ENCODE measurements at places on chromosomes 16 and 17.

DNA sequence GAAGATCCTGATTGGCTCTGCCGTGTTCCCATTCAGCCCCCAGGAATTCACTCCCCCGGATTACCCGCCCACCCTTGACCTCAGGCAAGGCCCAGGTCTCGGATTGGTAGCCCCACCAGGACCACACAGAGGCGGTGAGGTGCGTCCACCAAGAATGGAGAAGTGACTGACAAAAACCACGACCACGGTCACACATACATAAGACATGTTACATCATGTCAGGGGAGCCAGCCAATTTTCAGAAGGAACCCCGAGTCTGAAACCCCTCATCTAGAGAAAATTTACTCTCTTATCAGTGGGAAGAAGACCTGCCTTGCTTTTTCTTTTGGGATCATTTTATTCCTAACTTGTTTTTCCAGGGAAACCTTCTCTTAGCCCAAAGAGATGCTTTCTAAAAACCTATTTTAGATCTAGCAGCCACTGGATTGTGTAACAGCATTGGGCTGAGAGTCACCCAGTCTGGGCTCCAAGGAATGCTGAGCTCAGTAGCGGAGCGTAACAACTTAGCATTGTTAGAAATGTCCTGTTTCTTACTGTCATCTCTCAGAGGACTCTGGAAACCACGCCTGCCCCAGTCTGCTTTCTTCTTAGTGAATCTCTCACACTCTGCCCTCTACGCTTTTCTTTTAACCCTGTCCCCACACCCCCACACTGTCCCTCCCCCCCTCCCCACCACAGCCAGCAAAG lies 164.1 kb downstream of the CMIP start:
- DNase-seq: no peak

- DNase-seq: no peak
These were observed 5.8 kb upstream of the MEIOB start for GRCh38 chr16:1877804-1878203.

DNA sequence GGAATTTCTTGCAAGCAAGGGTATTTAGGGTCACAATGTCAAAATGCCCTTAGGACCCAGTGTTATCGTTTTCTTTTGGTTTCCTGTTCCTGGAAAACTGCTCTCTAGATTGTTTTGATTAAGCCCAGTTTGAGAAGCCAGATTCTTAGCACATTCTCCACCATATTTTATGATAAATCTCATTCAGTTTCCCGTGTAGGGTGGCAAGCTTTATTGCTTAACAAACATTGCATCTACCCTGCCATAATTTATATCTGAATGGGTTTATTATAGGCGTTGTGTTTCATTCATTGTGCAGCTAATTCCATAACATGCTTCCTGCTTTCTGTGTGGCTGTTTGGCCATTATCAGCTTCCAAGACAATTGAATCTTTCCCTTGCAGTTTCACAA lies 389.1 kb upstream of the DYNLRB2 start:
- DNase-seq: no peak

DNA sequence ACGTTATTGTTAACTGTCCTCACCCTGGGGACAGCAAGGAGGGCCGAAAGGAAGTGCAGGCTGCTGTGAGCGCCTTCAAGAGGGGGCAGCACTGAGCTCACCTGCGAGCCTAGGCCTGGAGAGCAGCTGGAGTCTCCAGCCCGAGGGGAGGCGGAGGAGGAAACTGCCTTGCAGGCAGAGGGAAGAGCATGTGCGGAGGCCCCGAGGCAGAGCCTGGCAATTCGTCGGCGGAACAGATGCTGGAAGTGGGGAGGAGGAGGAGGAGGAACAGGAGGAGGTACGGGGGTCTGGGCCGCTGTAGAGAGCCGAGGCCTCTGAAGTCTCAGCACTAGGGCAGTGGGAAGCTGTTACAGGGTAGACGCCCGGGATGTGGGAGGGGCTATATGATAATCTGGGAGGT lies 49.6 kb upstream of the PLCG2 start:
- no peak for DNase-seq

- no peak for DNase-seq
These were observed 192.8 kb downstream of the MAP2K6 start for GRCh38 chr17:69607162-69607834.

DNA sequence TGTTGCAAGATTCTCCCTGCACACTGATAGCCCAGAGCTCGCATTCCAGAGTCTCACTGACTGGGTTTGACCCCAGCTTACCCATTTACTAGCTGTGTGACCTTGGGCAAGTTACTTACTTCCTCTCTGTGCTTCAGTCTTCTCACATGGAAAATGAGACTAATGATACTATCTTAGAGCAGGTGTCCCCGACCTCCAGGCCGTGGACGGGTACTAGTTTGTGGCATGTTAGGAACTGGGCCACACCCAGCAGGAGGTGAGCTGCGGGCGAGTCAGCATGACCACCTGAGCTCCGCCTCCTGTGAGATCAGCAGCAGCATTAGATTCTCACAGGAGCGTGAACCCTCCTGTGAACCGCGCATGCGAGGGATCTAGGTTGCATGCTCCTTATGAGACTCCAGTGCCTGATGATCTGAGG lies 15.8 kb downstream of the ANKFY1 start:
- DNase-seq: no peak

DNA sequence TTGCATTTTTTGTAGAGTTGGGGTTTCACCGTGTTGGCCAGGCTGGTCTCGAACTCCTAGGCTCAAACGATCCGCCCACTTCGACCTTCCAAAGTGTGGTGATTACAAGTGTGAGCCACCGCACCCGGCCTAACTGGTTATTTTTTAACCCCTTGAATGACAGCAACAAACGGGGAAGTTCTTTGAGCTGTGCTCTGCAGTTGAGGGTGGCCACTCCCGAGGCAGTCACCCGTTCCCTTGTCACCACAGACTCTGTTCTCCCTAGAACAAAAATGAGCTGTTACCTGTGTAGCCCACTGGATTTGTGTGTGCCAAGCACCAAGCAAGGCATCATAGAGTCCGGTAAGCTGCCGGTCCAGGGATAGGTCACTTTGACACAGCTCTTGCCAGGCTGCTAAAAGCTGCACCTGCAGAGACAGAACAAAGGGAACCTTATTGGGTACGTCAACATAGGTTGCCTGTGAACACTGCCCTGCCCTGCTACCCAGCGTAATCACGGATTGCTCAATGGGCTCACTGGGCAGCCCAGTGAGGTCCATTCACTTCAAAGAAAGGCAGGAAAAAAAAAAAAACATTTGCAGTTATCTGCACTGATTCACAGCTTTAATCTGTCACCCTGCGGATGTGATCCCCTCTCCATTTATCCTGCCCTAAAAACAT lies 19.6 kb downstream of the COG7 start:
- no peak for DNase-seq

- peak; percentile 51 for DNase-seq
These were observed 49.1 kb downstream of the STAT5A start for GRCh38 chr17:42337442-42337841.

- no peak for DNase-seq
These were observed 6.4 kb downstream of the SDK2 start for GRCh38 chr17:73637866-73638265.

GRCh38 chr16:11977376-11978041 lies 975 bp downstream of the SNX29 start:
- DNase-seq: no peak

DNA sequence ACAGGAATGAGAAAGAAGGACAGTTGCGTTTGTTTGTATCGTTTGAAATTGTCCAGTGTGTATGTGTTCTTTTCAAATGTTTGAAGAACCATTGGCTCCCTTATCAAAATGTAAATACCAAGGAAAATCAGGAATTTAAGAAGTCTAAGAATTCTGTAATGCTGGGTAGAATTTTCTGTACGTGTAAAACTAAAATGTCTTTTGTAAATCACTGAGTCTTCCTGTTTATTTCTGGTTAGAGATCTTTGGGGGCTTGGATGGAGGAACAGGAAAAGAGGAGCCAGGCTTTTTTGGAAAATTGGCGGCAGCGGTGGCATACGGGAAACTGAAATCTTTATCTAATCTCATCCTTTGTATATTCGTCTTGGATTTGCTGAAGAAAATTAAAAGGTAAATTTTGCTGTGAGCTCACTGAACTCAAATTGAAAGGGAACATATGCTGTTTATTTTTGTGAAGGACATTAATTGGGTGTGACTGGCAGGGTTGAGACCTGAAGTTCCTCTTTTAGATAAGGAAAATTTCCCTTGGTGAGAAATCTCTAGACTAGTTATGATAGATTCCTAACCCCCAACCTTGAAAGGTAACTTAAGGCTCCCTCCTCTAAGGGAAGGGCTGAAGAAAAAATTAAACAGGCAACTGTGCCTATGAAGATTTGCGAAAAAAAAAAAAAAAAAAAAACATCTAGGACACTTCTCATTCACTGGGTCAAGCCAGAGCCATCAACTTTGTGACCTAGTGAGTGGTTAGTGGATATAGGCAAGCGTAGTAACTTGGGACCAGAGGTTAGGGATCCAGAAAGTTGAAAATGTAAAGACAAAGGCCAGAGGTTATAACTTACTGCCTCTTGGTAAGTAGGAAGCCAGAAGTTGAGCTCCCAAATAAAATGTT lies 10.8 kb downstream of the TAT start:
- no peak for DNase-seq

GRCh38 chr17:2084766-2085647 lies 30.1 kb downstream of the HIC1 start:
- no peak for DNase-seq

GRCh38 chr16:17858061-17858460 lies 387.3 kb upstream of the XYLT1 start:
- no peak for DNase-seq

DNA sequence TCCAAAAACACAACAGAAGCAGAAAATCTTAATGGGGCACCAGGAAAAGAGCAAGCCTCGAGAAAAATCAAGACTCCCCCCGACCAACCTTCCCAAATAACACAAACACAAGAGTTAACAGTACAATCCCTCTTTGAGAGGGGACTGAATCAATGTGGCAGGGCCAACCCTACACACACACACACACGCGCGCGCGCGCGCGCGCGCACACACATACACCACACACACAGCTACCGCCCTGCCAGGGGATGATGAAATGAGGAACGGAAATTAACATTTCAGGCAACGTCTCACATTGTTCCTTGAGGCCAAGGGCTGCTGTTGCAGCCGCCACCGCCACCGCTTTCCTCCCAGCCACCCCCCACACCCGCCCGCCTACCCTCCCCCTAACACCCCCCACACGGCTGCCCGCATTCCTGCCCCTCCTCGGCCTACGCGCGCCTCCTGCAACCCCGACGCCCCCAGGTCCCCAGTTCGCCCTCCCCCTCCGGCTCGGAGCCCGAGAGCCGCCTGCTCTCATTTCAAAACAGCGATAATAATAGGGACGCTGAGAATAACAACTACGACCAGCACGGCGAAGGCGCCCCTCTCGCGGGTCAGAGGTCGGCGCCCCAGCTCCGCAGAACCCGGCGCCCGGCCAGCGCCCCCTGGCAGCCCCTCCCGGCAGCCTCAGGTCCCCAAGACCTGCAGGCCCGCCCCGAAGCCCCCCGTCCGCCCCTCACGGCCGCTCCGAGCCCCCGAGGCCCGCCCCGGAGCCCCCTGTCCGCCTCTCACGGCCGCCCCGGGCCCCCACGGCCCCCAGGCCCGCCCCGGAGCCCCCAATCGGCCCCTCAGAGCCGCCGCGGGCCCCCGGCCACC lies 1.1 kb downstream of the ANKRD11 start:
- DNase-seq: peak; percentile 76

GRCh38 chr17:49132699-49133364 lies at the start of gene B4GALNT2:
Gene B4GALNT2 (plus strand): TSS chr17:49132769. CDS start chr17:49132793, 24 bp downstream.
- DNase-seq: no peak

- DNase-seq: no peak
These were observed 220.1 kb downstream of the SLC39A11 start for GRCh38 chr17:72872396-72872795.

GRCh38 chr16:50735629-50736122 lies 6.2 kb upstream of the CYLD start:
- DNase-seq: no peak

DNA sequence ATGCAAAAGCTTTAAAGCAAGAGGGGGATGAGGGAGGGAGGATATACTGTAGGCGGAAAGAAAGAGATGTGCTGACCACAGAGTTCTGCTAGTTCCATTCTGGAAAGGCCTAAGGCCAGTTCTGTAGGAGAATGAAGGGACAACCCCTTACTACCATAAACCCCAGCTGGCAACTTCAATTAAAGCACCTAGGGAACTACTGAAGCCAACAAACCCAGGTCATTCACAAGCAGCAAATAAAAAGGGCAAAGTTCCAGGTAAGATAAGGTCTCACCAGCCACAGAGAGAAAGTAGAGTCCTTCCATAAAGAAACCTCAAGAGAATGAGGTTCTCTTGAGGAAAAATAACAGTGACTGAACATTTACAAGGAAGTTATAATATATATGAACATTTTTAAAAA lies 12.8 kb downstream of the TERF2 start:
- DNase-seq: no peak

- DNase-seq: no peak
These were observed 225.6 kb downstream of the MSI2 start for GRCh38 chr17:57481910-57482391.

DNA sequence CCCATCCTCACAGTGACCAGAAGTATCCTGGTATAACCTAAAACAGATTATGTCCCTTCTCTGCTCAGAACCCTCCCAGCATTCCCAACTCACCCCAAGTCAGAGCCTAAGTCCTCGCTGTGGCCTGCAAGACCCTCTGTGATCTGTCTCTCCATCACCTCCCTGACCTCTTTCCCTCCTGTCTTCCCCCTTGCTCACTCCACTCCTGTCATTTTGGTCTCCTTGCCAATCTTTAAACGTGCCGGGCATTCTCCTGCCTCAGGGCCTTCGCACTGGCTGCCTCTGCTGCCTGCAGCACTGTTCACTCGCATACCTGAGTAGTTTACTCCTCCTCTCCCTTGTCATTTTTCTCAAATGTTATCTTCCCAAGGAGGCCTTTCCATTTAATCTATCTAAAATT lies 97.7 kb downstream of the GSG1L start:
- DNase-seq: no peak

DNA sequence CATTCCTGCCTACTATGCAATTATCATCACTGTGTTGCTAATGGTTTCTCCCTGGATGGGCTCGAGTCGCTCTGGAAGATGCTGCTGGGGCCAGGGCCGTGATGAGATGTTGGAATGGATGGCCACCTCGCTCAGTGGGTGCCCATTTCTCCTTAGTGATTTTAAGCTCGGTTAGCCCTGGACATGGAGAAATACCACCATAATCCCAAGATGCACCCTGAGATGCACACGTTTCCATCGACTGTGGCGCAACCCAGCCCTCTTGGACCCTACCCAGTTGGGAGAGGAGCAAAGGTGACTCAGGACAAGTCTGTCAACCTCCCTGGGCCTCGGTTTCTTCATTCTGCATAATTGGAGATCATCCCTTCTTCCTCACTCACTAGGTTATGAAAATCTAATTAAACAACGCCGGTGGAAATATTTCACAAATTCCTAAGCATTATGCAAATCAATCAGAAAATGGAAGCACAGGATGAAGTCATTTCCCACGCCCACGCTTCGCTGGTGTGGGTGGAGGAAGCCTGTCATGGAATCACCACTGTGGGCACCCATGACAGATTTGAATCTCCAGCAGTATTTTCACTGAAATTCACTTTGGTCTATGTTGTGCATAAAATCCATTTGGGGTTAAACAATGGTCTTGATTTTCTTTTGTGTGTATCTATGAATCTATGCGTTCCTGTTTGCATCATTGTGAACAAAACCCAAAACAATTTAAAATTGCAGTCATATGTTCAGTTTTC lies 195.2 kb downstream of the AXIN2 start:
- no peak for DNase-seq

- no peak for DNase-seq
These were observed 18.0 kb downstream of the CFDP1 start for GRCh38 chr16:75415169-75415905.

Data from effector memory CD8-positive, alpha-beta T cell (primary cell).